ENCODE measurements at places on chromosomes 16 and 17.

DNA sequence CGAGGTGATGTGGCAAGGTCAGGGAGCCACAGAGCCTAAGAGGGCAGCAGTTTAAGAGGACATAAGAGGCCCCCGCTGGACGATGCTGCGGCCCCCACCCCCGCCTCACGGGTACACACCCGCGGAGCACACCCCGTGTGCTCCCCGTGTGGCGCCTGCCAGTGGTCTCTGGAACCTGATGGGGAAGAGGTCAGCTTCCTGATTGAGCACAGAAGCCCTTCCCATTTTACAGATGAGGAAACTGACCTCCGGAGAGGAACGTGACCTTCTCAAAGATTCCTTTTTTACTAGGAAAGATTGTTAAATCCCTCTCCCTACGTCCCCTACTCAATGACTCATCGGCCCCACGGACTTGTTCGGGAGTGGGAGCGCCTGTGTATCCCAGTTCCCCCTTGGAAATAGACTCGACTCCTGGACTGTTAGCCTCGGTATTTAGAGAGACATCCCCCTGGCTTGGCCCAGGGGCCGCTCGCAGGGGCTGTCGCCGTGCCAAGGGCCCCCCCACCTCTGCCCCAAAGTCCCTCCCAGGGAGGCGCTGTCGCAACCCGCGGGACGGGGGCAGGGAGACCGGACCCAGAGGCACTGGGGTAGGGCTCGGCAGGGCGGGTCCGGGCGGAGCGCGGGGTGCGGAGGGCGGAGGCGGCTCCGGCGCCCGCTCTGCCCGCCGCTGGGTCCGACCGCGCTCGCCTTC lies at the start of gene ABCC3:
TSS of gene ABCC3 (plus strand) at position 658 of the 691 bp plus-strand sequence. CDS start 56 bp downstream, outside the sequence.
- no peak for DNase-seq

DNA sequence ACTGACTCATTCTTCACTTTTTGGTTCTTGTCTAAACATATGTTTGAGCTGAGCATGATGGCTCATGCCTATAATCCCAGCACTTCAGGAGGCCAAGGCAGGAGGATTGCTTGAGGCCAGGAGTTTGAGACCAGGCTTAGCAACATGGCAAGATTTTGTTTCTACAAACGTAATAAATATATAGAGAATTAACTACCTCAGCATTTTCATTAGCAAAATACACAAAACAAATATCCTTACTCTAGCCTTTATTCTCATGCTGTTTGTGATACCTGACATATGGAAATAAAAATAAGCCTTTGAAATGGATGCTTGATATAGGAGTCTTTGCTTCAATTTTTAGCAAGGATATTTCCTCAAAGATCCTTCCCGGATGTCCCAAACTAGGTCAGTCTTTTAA lies 132.8 kb downstream of the ABCC1 start:
- DNase-seq, result no peak

- no peak for DNase-seq
Observed at GRCh38 chr16:64627288-64627687, 494.6 kb downstream of the CDH11 start.

- no peak for DNase-seq
Observed at GRCh38 chr17:17043461-17044271, 1.4 kb downstream of the MPRIP start.
